SK-MEL-5 (cell line): ENCODE measurements at places on chromosomes 11 and 22. TPM values are rescaled to one million over a fixed set of nuclear protein-coding genes. Genes with fewer than 3 reads are reported as not detected.

The OR4A47 gene
- total RNA-seq: not detected in 2 replicates

The PHOX2A gene
- total RNA-seq: not detected in 2 replicates

The POU2AF2 gene
- total RNA-seq: not detected in 2 replicates

The SLC15A3 gene
- 0.75 and 1.1 TPM in 2 replicates for total RNA-seq

DNA sequence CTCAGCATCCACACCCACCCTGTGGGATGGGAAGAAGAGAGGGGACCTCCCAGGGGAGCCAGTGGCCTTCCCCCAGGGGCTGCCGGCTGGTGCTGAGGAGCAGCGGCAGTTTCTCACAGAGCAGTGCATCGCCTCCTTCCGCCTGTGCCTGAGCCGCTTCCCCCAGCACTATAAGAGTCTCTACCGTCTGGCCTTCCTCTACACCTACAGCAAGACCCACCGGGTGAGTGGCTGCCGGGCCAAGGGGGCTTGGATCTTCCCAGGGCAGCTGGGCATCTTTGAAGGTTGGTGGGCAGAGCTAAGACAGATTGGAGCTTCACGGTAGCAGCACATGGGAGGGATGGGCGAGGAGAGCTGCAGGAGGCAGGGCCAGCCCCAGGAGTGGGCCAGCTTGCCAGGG, 61.8 kb upstream of the SUSD2 start:
- no peak for DNase-seq
